ENCODE measurements at places on chromosomes 1 and 21. TPM values are rescaled to one million over a fixed set of nuclear protein-coding genes. Genes with fewer than 3 reads are reported as not detected.

The PRR9 gene
- 0.30 TPM for polyA plus RNA-seq

The HLX gene
- 21.5 TPM for polyA plus RNA-seq

The KMO gene
- polyA plus RNA-seq = not detected

The CLEC20A gene
- not detected for polyA plus RNA-seq

The TRABD2B gene
- not detected for polyA plus RNA-seq

The ACTL8 gene
- not detected for polyA plus RNA-seq

The CFAP141 gene
- polyA plus RNA-seq = not detected

The DDAH1 gene
- polyA plus RNA-seq = 238 TPM

The DTL gene
- 7.6 TPM for polyA plus RNA-seq

The CCDC27 gene
- not detected for polyA plus RNA-seq

The DNTTIP2 gene
- 52.8 TPM for polyA plus RNA-seq

The CD1D gene
- polyA plus RNA-seq = 0.11 TPM

The SLC22A15 gene
- 5.7 TPM for polyA plus RNA-seq

The CCDC190 gene
- not detected for polyA plus RNA-seq

The CTH gene
- polyA plus RNA-seq = 28.9 TPM

The RGSL1 gene
- polyA plus RNA-seq = not detected

The AMY2A gene
- polyA plus RNA-seq = not detected

The TM2D1 gene
- 91.8 TPM for polyA plus RNA-seq

The AVPR1B gene
- polyA plus RNA-seq = not detected

The FCGR3B gene
- polyA plus RNA-seq = not detected

The SLFNL1 gene
- polyA plus RNA-seq = not detected

The TRNP1 gene
- 17.7 TPM for polyA plus RNA-seq

The BRDT gene
- polyA plus RNA-seq = not detected

The AGT gene
- polyA plus RNA-seq = 0.16 TPM

The CDK11A gene
- 18.9 TPM for polyA plus RNA-seq

The ETNK2 gene
- 5.0 TPM for polyA plus RNA-seq

The LYPD8 gene
- polyA plus RNA-seq = not detected

The ZNF670 gene
- 2.8 TPM for polyA plus RNA-seq

The FMO2 gene
- polyA plus RNA-seq = not detected

The CSF3R gene
- not detected for polyA plus RNA-seq

The NR5A2 gene
- polyA plus RNA-seq = not detected

The TENT5C gene
- polyA plus RNA-seq = 0.20 TPM

The TCHHL1 gene
- polyA plus RNA-seq = not detected

The KDF1 gene
- polyA plus RNA-seq = not detected

The PLA2G2F gene
- not detected for polyA plus RNA-seq

The SPRR2A gene
- polyA plus RNA-seq = not detected

The TMEM269 gene
- not detected for polyA plus RNA-seq

The CTBS gene
- 52.4 TPM for polyA plus RNA-seq

The PPM1J gene
- polyA plus RNA-seq = 1.5 TPM

The EFNA3 gene
- 2.7 TPM for polyA plus RNA-seq

The S100A1 gene
- not detected for polyA plus RNA-seq
